Neural progenitor cell (in vitro differentiated cells): ENCODE measurements at places on chromosomes 4 and X.
A peak's percentile ranks its signal among the peaks of the same experiment; 100 is the strongest.

DNA sequence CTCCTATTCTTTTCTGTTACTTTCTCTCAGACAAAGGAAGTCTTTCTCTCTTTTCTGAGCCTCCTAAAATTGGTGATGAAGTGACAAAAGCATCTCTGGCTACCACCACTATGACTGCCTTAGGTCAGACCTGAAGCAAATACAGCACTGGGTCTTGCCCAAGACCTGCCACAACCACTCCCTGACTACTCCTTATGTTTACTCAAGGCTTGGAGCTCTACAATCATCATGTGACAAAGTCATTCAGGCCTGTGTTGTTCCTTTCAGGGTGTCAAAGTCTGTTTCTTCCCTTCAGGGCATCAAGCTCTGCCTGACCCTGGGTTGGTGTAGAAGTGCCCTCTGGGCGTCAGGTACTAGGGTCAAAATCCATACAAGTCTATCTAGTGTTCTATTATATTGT, 419.2 kb upstream of the CT83 start:
- H3K4me3 ChIP-seq: no peak overlapping the region
- DNase-seq: no peak
- H3K27me3 ChIP-seq: no peaks in the 10 kb centered on the region

GRCh38 chr4:139840773-139841172, 175.2 kb downstream of the MGST2 start:
- peaks cover 45% of the 10 kb centered on the region for H3K4me1 ChIP-seq
- no peaks in the 10 kb centered on the region for H3K36me3 ChIP-seq
- no peak for DNase-seq
- no peak overlapping the region for H3K27ac ChIP-seq

GRCh38 chrX:107537815-107538214, 88.4 kb downstream of the FRMPD3 start:
- peak; percentile 72 for DNase-seq

GRCh38 chr4:24765376-24765988, 29.9 kb upstream of the SOD3 start:
- H3K36me3 ChIP-seq: no peaks in the 10 kb centered on the region
- no peak overlapping the region for H3K27ac ChIP-seq
- no peaks in the 10 kb centered on the region for H3K27me3 ChIP-seq
